NCI-H1436 (cell line): ENCODE measurements at places on chromosomes 11 and 22.

DNA sequence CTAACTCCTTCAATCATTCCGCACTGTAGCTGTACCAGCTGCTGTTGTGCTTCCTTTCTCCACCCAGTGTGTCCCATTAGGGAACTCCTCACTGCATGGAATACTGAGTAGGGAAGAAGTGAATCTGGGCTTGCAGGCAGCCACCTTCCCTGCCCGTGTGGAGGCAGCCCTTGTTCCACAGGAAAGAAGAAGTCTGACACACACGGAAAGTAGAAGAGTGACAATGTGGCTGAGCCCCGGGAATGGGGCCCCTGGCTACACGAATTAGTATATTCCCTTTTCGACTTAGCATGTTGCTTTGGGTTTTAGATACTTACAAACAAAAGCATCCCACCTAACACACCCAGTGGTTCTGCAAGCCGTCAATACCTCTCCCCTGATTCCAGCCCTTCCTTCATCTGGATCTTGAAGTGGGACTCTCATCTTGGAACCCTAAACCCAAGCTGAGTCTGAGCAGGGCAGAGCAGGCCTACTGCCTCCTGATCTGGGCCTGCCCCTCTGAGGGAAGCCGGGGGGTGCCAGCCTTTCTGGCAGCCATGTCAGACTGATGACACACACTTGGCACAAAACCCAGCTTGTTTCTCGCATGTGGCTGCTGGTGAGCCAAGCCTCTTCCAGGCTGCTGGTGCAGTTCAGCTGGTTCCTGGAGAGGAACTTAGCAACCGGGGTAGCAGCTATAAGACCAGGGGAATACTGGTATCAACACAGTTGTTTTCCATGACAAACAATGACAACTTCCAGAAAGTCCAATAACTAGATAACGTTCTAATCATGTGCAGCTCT, 71.6 kb downstream of the C11orf58 start:
- no peak for DNase-seq

GRCh38 chr22:33057363-33057995, 702 bp downstream of the SYN3 start:
- no peak for DNase-seq

DNA sequence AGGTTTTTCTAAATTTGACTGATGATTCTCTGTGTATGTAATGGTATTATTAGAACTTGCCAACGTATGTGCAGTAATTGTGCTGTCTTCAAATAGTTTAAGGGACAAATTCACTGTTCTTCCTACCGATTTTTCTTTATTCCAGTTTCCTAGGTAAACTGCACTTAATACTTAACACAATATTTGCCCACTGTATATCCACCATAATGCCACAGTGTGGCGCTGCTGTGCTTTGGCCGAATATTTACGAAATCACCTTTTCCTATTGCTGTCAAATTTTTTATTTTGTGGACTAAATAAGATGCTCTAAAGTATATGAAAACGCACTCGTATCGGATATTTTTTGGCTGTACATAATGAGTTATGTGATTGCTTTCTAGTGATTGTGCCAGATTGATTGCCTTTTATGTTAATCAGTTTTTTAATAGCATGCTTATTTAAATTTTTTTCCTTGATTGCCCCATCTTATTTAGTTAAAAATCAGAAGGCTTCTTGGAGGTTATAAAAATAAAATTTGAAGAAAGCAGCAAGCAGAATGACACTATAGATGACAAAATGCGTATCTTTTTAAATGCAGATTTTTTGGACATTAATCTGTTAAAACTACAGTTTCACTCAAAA, 10.5 kb downstream of the AASDHPPT start:
- no peak for DNase-seq

DNA sequence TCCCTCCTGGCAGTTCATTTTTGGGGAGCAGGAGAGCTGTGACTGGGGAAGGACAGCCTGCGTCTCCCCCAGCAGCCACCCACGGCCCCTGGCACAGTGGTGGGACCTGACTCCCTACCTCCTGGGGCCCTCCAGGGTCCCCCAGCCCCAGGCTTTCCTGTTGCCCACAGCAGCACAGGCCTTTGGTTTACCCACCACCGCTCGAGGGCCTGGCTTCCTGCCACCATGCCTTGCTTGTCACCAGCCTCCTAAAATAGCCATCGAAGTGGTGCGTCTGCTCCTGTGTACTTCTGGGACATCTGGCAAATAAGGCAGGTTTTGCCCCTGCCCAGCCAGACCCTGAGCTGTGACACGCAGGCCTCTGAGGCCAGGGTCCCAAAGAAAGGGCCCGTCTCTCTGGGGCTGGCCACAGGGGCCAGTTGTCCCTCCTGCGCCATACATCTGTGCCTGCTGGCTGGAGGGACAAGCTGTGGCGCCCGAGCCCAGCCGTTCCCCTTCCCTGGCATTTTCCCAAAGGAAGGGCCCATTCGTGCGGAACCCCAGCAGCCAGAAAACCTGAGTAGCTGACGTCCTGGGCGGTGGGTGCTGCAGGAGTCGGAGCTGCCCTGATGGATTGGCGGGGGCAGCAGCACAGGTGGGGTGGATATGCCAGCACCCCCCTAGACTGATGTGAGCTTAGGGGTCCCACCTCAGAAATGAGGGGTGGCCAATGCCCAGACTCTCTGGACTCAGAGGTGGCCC, 14.6 kb downstream of the PHLDA2 start:
- DNase-seq, result no peak

DNA sequence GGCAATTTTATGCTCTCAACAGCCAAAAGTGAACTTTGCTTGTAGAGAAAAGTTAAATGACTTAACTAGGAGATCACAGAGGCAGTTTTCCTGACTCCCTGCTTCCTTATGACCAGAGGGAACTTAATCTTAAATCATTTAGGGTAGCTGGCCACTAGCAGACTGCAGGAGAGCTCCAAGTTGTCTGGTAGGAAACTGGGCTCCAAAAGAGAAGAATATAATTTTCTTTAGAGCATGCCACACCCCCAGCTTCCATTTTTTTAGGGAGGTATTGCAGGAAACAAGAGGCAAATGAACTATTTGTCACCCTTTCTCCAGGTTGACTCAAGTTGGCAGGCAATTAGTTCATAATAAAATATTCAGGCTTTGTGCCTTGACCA, 2.6 kb downstream of the METTL15 start:
- DNase-seq, result no peak
